ENCODE measurements at places on chromosomes 6 and 20.

GRCh38 chr6:13286181-13286580 lies 42.2 kb downstream of the TBC1D7 start:
- no peak for DNase-seq

DNA sequence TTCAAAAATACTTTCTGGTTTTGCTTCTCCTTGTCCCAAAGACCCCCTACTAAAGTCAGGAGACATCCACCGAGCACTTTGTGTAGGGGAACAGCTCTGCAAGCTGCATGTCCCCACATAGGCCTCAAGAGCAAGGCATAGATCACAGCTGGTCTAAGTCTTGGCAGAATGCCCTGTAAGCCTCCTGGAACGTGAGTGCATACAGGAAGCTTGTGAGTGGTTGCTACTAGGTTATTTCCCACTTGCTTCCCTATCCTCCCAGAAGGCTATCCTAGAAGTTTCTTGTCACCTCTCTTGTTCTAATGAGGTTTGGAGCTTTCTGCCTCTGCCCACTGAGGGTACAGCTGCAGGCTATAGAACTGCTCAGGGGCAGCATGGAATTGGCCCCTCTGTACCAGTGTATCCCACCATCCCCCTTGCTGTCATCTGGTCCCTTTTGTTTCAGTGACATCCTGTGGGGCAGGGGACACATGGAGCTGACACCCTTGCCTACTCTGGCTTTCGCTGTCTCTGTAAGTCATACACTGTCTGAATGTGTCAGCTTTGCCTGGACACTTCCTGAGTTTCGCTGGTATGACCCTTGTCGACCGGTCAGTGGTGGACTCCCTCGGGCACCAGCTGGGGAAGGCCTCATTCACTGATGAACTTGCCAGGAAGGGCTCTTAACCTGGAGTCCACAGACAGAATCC lies 35.6 kb upstream of the KCNK16 start:
- no peak for DNase-seq

DNA sequence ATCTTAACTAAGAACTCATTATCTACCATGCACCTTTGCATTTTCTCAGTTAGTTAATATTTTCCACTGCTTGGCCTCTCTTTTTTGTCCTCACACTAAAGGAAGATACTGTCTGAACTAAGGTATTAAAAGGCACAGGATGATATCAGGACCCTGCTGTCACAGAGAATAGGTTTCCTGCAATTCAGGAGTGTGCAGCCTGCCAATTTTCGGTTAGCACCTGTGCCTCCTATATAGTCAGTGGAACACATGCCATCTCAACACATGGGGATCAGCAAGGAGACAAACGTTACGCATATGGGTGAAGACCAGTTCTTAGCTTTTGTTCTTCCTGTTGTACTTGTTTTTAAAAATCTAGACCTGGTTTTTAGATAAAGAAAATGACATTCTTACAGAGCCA lies 71.0 kb downstream of the FUT9 start:
- DNase-seq = no peak

GRCh38 chr6:168555618-168556273 lies 114.8 kb downstream of the SMOC2 start:
- no peak for DNase-seq

DNA sequence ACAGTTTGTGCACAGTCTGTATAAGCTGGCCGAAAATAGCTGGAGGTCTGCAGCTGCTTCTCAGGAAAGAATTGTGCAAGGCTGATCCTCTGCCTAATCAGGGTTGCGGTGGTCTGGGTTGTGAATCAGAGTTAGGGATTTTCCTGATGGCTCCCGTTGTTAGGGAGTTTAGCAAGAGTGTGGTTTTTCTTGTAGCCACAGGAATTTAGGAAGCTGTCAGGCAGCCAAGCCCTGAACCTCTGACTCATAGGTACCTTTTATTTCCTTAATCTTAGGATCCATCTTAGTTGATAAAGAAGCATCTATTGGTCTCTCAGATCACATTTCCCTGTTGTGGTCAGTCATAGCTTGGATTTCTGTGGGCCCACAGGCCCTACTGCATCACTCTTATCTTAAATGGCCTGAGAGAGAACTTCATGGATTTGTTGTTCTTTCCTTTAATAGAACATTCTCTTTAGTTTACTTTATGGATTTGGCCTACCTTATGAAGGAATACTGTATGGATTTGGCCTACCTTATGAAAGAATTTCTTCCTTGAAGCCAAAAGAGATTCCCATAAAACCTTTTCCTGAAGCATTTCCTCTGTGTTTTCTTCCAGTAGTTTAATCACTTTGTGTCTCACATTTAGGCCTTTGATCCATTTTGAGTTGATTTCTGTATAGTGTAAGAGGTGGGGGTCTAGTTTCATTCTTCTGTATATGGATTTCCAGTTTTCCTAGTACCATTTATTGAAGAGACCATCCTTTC lies 10.3 kb downstream of the KIF25 start:
- no peak for DNase-seq

DNA sequence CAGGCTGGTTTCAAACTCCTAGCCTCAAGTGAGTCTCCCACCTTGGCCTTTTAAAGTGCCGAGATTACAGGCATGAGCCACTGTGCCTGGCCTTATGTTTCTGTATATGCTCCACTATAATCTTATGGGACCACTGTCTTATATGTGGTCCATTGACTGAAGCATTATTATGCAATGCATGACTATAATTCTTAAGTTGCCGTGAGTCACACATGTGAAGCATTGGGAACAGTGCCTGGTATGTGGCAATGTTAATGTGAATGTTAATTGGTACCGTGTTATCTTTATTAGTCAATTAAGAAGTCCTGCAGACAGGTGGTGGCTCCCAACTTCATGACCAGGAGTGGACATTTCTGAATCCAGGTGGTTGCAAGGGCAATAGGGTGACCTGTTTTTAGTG lies 14.7 kb upstream of the ASXL1 start:
- DNase-seq = no peak

DNA sequence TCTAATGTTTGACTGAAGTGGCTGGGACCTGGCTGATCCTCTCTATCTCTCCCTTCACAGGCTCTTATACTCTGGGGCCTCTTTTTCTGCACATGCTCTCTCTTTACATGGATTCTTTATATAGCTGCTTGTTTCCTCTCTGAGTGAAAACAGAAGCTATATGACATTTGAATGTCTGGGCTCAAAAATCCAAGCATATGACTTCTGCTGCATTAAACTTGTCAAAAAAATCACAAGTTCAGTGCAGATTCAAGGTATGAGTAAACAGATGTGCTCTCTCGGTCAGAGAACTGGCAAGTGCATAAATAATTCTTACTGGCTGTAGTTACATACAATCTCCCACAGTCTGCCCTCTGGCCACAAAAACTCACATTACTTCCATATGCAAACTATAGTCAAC lies 96.6 kb downstream of the LCA5 start:
- no peak for DNase-seq

GRCh38 chr6:142846883-142847287 lies 98.1 kb downstream of the HIVEP2 start:
- no peak for DNase-seq

DNA sequence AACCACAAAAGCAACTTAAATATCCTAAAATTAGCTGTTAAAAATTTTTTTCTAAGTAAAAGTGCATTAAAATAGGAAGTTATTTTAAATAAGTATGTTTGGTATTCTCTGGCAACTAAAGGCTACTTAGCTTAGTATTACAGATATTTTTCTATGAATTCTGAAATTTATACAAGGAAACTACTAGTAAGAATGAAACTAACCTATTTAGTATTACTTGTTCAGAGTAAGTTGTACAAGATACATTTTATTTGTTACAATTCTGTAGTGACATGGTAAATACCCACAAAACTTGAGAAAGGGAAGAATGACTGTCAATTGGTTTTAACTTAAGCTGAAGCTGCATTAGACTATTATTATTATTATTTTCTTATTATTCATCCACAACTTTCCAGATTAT lies 6.5 kb downstream of the PHIP start:
- DNase-seq = no peak

DNA sequence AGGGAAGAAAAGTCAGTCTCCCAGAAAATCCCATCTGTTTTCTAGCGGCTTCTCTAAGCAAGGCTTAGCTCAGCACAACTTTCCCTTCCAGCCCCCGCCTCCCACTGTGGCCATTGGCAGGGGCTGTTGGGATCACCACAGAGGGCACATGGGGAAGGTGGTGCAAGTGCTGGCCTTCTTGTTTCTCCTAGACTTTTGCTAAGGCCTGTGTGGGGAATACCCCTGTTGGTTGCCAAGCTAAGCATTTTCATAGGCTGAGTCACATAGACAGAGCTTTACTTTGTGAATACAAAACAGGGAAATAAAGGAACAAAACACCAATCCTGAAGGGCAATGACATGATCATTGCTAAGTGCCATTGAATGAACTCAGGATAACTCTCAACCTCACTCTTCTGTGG lies 32.4 kb upstream of the TIAM2 start:
- DNase-seq = no peak

GRCh38 chr6:133254552-133255228 lies 13.5 kb downstream of the EYA4 start:
- no peak for DNase-seq

DNA sequence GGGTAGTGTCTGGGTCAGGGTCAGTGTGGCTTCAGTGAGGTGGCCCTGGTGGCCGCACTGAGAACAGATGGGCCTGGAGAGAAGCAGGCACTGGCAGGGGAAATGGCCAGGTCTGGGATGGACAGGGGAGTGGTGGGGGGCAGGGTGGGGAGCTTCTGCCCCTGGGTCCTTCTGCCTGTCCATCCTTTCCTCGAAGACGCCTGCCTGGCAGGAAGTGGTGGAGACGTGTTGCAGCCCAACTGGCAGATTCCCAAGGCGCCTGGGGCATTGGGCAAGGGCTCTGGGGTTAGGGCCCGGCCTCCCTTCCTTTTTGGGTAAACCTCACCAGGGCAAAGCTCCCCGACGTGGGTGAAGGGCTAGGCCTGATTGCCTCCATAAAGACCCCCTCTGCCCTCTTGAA lies 10.4 kb downstream of the SRC start:
- no peak for DNase-seq

GRCh38 chr20:37796121-37796520 lies 102.3 kb downstream of the CTNNBL1 start:
- no peak for DNase-seq

GRCh38 chr6:80489911-80490635 lies 383.6 kb downstream of the BCKDHB start:
- DNase-seq = no peak

DNA sequence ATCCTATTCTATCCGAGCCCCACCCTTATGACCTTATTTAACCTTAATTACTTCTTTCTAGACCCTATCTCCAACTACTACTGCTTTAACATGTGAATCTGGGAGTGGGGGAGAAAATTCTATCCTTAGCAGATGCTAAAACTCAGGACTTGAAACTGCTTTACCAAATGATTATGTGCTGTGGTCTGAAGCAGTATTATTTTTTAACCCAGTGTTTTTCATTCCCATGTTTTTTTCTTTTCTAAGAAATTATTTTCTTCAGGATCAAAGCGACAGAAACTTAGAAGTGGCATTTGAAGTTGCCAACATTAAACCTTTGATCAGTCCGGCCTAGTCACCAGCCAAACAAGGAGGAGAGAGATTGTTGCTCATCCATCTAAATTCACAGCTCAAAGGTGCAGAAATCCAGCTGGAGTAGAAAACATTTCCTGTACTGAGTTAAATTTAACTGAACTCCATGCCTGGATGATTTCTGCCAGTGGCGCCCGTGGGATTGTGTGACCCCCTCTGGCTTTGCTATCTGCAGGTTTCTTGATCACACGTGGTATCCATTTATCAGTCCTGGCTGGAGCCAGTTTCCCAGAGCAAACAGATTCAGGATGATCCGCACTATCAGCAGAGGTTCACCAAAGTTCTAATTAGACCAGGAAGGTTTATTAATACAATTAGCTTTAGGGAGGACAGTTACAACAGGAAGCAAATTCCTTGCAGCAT lies 300.5 kb downstream of the PLCB1 start:
- no peak for DNase-seq

All from T-helper 22 cell (primary cell).